Activated naive CD4-positive, alpha-beta T cell (primary cell): ENCODE measurements at places on chromosomes 5 and 9.

DNA sequence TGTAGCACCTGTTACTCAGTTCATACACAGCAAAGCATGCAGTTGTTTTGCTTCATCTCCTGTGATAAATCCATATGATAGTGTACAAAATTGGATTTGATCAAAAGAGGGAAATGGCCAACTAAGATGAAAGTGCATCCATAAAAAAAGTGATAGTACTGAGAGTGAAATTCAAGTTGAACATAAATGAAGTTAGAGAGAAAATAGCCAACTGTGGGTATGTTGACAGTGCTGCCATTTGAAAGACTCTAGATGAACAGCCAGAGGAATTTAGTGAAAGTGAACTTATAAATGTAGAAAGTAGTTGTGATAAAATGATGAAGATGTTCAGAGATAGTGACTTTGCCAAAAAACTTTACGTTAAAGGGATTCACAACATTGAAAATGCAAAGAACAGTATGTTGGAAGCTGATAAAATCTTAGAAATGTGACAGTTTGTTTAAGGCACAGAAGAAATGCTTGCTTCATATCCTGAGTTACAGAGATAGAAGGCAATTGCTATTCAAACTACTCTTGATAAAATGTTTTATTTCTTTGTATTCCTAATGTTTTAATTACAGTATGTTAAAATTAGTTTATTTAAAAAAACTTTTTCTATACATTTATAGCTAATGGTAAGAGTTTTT is 119.7 kb downstream of the DMXL1 start:
- DNase-seq = no peak

DNA sequence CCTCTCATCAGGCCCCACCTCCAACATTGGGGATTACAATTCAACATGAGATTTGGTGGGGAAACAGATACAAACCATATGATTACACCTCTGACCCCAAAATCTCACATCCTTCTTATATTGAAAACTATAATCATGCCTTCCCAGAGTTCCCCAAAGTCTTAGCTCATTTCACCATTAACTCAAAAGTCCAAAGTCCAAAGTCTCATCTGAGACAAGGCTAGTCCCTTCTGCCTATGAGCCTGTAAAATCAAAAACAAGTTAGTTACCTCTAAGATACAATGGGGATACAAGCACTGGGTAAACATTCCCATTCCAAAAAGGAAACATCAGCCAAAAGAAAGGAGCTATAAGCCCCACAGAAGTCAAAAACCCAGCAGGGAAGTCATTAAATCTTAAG is 26.8 kb upstream of the ARSB start:
- DNase-seq = no peak

- no peak for DNase-seq
These were observed 206.1 kb upstream of the ZNF608 start for GRCh38 chr5:124952566-124952965.

DNA sequence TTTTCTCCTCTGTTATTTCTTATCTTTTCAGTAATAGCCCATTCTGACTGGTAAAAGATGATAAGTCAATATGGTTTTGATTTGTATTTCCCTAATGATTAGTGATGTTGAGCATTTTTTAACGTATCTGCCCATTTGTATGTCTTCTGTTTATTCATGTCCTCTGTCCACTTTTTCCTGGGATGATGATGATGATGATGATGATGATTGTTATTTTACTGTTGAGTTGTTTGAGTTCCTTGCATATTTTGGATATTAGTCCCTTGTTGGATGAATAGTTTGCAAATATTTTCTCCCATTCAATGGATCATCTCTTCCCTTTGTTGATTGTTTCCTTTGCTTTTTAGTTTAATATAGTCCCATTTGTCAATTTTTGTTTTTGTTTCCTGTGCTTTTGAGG is 27.0 kb downstream of the UTP15 start:
- no peak for DNase-seq

- no peak for DNase-seq
These were observed 13.9 kb upstream of the NAA35 start for GRCh38 chr9:85927076-85927475.

DNA sequence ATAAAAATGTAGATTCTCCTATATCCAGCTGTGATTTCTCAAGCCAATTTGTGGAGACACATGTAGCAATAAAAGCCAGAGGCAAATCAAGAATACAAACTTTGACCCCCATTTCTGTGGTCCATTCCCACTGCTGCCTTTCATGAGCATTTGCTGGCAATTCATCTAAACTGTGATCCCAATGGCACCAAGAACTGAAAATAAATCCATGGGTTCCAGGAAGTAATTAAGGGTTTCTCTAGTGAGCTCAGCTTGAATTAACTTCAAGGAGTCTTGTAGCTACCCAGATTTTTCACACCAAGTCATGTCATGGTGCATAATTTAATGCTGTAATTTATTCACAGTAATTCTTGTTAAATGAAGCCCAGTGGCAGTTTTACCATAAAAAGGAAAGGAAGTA is 145.0 kb upstream of the SMC2 start:
- no peak for DNase-seq

GRCh38 chr5:55159763-55160492 is at the start of gene GPX8:
Gene GPX8 (plus strand): TSS chr5:55160171. CDS start chr5:55160193, 22 bp downstream.
- no peak for DNase-seq

DNA sequence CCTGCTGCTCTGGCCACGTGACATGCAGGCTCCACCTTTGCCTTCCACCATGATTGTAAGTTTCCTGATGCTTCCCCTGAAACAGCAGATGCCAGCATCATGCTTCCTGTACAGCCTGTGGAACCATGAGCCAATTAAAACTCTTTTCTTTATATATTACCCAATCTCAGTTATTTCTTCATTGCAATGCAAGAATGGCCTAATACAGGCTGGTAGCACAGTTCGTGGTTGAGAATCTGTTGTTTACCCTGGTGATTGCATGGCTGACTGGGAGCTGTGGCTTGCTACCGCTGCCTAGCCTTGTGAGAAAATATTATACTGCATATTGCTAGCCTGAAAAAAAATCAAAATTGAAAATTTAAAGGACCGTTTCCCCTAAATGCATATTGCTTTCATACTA is 44.8 kb upstream of the PTPN3 start:
- DNase-seq = no peak

DNA sequence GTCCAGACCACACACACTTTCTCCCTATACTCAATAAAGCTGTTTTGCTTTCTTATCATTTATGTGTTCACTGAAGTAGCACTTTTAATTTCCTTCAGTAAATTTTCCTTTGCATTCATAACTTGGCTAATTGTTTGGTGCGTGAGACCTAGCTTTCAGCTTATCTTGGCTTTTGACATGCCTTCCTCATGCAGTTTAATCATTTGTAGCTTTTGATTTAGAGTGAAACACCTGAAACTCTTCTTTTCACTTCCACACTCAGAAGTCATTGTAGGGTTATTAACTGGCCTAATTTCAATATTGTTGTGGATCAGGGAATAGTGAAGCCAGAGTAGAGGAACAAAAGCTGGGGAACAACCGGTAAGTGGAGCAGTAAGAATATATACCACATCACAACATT is 114.7 kb downstream of the ST8SIA4 start:
- no peak for DNase-seq
